ENCODE measurements at places on chromosomes 3 and 15. TPM values are rescaled to one million over a fixed set of nuclear protein-coding genes. Genes with fewer than 3 reads are reported as not detected.

DNA sequence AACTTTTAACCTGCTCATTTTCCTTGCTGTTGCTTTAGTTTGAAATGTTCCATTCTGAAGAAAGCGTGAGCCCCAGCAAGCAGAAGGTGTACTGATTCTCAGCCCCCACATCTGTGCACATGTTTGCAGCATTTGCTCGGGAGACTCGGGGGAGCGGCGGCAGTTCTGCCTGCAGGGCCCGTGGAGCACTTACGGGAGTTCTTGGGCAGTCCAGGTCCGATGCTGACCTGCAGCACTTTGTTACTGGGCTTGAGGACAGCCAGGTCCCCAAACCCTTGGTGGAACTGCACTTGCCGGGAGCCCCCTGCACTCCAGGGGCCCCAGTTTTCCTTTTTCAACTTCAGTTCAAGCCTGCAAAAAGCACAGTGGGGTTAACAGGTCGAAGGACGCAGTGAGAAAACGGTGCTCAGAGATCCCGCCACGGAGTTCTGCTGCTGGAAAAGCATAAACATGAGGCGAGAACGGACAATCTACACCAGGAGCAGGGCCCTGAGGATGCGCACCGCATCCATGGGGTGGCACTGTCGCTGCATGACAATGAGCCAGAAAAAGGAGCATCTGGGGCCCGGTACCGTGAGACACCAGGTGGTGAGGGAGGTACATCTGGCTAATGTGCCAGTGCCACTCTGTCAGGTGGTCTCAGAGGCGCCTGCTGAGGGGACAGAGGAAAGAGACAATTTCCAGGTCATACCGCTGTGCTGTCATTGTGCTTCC is 45.6 kb upstream of the LDHAL6B start:
- no peak overlapping the region for H3K4me3 ChIP-seq
- peaks cover 3% of the 10 kb centered on the region for H3K27me3 ChIP-seq
- DNase-seq, result peak; percentile 39
- no peaks in the 10 kb centered on the region for H3K36me3 ChIP-seq
- no peaks in the 10 kb centered on the region for H3K4me1 ChIP-seq
- no peak overlapping the region for H3K27ac ChIP-seq

DNA sequence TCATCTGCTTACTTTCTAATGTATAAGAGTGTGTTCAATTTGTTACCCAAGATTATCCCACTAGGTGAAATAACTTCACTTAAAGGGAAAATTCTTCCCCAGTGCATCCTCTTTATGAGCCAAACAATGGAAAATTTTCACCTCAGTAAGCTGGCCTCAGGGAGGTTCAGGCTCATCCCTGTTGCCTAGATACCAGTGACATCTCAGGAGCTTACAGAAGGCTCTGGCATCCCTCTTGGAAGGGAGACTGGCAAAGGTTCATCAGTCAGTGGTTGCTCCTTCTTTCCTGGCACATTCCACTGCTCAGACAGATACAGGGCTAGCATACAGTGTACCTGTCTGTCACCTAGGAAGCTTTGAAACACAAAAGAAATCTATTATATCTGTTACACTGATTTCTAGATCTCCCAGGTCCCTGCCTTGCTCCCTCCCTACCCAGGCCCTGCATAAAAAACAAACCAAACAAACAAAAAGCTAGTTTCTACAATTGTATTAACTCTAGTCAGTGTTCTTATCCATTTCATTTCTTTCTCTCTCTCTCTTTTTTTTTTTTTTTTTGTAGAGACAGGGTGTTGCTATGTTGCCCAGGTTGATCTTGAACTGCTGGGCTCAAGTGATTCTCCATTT is 1.7 kb downstream of the IP6K2 start:
- H3K27me3 ChIP-seq, result no peaks in the 10 kb centered on the region
- H3K27ac ChIP-seq, result no peak overlapping the region
- H3K4me1 ChIP-seq, result peaks cover 45% of the 10 kb centered on the region
- no peak for DNase-seq

The GREM1 gene
- total RNA-seq, result not detected

The SLITRK3 gene
- not detected for total RNA-seq

DNA sequence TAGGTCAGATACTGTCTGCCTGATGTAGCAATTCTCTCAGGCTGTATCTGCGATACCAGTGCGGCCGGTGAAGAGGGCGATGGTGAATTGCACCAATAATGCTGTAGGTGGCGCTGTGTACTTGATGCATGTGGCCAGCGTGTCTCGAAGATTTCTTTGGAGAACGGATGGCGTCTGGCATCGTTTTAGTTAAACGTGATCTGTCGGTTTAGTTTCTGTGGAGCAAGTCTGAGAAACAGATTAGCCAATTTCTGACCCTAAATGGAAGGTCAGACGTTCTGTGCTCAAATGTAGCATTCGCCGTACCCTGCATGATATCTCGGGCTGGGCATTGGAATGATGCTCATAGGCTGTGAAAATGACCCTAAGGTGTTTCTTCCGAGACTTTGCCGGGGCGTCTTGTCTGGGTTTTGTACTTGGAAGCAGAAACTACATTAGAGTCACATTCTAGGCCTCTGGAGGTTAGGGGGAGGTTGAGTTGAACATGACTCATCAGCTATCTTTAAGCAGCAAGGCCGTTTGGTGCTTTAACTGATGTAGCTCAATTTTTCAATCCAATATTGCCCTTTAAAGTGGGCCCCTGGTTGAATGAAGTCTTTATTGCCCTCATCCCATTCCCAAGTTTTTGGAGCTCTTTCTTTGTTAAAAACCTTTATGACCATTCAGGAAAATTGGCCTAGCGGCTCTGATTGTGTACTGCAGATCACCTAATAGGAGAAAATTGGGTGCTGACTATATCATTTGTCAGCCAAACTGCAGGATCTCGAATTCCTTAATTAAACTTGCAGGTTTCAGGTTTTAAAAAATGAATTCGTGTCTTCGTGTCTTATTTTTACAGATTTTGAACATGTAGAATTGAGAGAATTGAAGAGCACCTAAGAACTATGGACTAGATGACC is 80.0 kb downstream of the SQOR start:
- no peak overlapping the region for H3K4me3 ChIP-seq
- H3K36me3 ChIP-seq, result no peaks in the 10 kb centered on the region
- H3K27me3 ChIP-seq, result peaks cover 9% of the 10 kb centered on the region
- DNase-seq, result peak; percentile 73
- no peaks in the 10 kb centered on the region for H3K4me1 ChIP-seq
- H3K27ac ChIP-seq, result no peak overlapping the region

DNA sequence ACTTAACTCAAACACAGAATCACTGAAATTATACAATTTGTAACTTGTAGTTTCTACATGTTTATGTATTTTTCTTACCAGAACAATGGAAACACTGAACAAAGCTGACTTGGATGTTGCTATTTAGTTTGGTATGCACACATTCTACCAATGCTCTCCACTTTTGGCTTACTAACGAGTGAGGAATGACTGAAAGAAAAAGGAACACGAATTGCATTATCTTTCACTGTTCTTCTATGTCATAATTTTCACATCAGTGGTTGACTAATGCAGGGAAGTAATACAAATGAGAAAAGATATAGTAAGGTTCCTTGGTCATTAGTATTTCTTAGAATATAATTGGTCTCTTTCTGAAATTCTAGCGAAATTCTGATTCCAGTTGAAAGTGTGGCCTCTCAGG is 9.8 kb upstream of the CNTN3 start:
- no peaks in the 10 kb centered on the region for H3K27me3 ChIP-seq
- H3K36me3 ChIP-seq, result no peaks in the 10 kb centered on the region
- no peak for DNase-seq
- H3K4me1 ChIP-seq, result no peaks in the 10 kb centered on the region
- H3K27ac ChIP-seq, result no peak overlapping the region

DNA sequence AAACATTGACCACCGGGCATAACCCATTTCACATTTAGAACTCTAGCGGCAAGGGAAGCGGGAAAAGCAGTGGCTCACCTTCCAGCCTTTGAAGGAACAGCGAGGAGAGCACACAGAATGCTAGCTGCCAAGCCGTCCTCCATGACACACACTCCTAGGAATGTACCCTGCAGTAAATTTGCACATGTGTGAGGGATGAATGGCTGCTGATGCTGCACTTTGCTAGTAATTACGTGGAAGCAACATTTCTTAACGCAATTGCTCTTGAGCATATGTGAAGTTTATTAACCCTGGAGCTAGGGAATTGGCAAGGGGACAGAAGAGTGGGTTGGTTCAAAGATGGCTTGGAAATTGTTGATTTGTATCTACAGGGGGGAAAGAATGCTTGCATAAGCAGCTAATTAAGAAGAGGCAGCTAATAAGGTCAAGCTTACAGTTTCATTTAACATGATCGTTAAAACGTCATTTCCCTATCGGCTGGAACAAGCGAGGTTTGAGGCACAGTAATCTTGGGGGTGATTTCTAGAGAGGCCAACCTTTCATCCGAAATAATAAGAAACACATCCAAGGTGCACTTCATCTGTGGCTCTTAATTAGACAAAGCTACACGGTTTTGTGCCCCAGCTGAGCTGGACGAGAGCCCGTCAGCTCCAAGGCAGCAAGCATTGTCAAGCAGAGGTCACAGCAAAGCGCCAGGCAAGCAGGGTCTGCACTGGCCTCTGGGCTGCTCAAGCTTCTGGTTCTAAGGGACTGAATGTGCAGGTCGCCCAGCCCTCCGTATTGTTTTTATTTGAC is 123.4 kb downstream of the CHSY1 start:
- peak overlapping the region; percentile 94 for H3K27ac ChIP-seq
- H3K4me3 ChIP-seq, result no peak overlapping the region
- H3K27me3 ChIP-seq, result peaks cover 4% of the 10 kb centered on the region
- no peak for DNase-seq
- peaks cover 50% of the 10 kb centered on the region for H3K4me1 ChIP-seq

The THAP10 gene
- not detected for total RNA-seq

- H3K27me3 ChIP-seq, result peaks cover 33% of the 10 kb centered on the region
- H3K4me1 ChIP-seq, result no peaks in the 10 kb centered on the region
- no peak for DNase-seq
Observed at GRCh38 chr3:185272033-185272432, 18.2 kb upstream of the EHHADH start.

- no peak for DNase-seq
- no peaks in the 10 kb centered on the region for H3K36me3 ChIP-seq
- no peak overlapping the region for H3K4me3 ChIP-seq
- peaks cover 11% of the 10 kb centered on the region for H3K27me3 ChIP-seq
Observed at GRCh38 chr3:181629711-181630110, 82.0 kb upstream of the SOX2 start.

The LYZL4 gene
- not detected for total RNA-seq

DNA sequence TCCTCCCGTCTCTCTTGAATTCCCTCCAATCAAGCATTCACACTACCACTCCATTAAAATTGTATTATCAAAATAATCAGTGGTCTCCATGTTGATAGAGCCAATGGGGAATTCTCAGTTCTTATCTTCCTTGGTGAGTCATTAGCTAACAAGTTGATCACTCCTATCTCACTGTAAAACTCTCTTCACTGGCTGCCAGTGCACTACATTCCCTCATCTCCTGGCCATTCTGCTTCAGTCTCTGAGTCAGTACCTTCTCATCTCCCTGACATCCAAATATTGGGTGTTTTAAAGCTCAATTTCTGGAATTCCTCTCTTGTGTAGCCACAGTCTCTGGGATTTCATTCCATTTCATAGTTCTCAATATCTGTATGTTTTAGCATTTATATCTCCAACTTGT is 175.2 kb downstream of the ALDH1A2 start:
- no peaks in the 10 kb centered on the region for H3K36me3 ChIP-seq
- no peak overlapping the region for H3K4me3 ChIP-seq
- no peaks in the 10 kb centered on the region for H3K4me1 ChIP-seq
- no peak overlapping the region for H3K27ac ChIP-seq

GRCh38 chr3:171895900-171896299 is 52.8 kb downstream of the TMEM212 start:
- no peaks in the 10 kb centered on the region for H3K36me3 ChIP-seq
- H3K27ac ChIP-seq, result no peak overlapping the region
- H3K27me3 ChIP-seq, result peaks cover 4% of the 10 kb centered on the region
- no peaks in the 10 kb centered on the region for H3K4me1 ChIP-seq
- no peak overlapping the region for H3K4me3 ChIP-seq

DNA sequence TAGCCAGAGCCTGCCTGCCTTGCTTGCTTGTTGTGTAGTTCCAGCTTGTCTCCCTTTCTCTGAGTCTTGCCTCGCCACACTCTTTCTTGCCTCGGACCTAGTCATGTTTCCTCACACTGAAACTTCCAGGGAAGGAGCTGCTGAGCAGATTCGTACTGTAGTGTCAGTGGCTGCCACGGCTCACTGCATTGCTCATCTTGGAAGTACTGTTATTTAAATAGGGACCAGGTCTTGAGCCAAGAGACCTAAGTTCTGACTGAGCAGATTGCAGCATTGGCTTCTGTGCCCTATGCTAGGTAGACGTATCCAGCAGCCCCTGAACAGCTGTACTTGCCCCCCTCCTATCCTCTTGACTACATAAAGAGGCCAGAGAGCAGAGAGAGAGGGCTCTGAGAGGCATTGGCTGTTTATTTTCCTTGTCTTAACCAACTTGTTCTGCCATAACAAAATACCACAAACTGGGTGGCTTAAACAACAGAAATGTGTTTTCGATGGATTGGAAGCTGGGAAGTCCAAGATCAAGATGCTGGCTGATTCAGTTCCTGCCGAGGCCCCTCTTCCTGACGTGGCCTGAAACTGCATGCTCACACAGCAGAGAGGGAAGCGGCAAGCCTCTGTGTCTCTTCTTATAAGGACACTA is 5.8 kb upstream of the RARRES1 start:
- no peaks in the 10 kb centered on the region for H3K27me3 ChIP-seq
- H3K4me3 ChIP-seq, result no peak overlapping the region
- peaks cover 9% of the 10 kb centered on the region for H3K36me3 ChIP-seq
- no peak overlapping the region for H3K27ac ChIP-seq
- peaks cover 9% of the 10 kb centered on the region for H3K4me1 ChIP-seq

DNA sequence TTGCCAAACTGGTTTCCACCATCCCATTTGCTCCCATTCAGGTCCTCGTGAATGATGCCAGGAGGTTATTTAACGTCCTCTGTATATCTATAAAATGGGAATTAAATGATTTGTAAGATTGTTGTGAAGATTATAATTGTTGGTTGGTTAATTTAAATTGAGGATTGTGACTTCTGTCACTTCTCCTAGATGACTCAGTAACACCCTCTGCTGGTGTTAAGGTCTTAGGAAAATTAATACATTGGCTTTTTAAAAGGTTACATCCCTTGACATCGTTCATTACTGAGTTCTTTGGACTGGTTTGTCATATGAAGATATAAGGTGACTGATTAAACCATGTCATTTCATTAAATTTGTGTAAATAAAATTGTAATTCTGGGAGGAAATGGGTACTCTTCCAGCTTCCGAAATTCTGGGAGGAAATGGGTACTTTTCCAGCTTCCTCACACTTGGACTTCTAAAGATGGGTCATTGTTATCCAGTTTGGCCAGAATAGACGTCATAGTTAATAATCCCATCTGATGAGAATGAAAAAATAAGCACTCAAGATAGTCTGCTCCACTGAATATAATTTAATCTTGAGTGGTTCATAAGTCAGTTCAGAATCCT is 33.3 kb upstream of the PAQR5 start:
- H3K4me3 ChIP-seq, result no peak overlapping the region
- no peak overlapping the region for H3K27ac ChIP-seq
- H3K27me3 ChIP-seq, result no peaks in the 10 kb centered on the region
- H3K36me3 ChIP-seq, result peaks cover 6% of the 10 kb centered on the region
- DNase-seq, result no peak

GRCh38 chr3:9399337-9399703 is 1.9 kb downstream of the SETD5 start:
- DNase-seq, result no peak
- H3K27me3 ChIP-seq, result no peaks in the 10 kb centered on the region
- peaks cover 62% of the 10 kb centered on the region for H3K4me1 ChIP-seq
- peak overlapping the region; percentile 38 for H3K27ac ChIP-seq
- H3K36me3 ChIP-seq, result peaks cover 36% of the 10 kb centered on the region

All from activated naive CD4-positive, alpha-beta T cell treated with anti-CD3 and anti-CD28 coated beads for 36 hours (primary cell).